ENCODE measurements at places on chromosomes 1 and 21.

DNA sequence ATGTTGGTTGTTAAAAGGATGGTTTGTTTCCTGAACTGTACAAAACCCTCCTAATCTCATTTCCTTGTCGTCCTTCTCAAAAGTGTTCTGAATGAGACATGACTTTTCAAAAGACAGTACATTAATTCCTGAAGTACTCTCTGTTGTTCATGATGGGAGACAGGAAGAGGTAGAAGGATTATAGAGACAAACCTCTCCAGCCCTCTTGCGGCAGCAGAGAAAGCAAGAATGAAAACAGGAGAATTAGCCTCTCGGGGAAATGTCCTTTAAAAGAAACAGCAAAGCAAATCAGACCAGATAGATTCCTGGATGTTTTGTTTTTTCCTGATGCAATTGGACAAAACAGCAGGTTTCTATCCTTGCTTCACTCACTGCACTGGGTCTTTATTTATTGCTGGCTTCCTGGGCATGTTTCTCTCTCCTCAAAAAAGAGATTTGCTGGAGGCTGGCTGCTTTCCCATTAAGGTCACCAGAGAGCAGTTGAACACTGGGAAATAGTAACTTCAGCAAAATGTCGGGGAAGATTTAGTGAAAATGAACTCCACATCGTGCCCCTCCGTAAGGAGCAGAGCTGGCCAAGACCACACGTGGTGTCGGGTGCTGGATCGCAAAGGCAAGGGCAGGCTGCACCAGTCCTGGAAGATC lies 145.8 kb upstream of the SYT6 start:
- no peak for DNase-seq

DNA sequence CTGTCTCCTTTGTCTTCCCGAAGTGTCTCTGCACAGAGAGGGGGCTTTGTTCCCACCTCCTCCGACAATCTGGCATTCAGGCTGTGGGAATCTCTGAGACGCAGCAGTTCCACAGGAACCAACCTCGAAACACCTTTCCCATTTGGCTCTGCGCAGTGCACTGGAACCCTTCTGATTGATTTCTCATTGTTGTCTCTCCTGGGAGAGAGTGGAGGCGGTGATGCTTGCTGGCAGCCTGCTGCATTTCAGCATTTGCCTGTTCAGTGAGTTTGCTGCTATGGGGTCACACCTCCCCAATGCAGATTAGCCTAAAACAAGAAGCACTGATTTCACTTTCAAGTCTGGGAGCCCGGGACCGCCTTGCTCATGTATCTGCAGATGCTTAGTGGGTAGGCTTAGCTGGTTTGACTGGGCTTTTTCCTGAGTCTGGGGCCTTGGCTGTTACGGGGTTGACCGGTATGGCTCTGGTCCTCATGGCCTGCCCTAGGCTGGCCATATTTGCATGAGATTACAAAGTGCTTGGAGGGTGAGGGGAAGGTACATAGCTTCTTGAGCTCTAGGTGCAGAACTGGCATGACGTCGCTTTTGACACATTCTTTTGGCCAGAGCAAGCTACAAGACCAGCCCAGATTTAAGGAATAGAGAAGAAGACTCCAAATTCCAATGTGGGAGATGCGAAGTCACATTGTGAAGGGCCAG lies 695.3 kb downstream of the PTPRU start:
- no peak for DNase-seq

- no peak for DNase-seq
Observed at GRCh38 chr1:223125766-223126165, 17.3 kb downstream of the TLR5 start.

DNA sequence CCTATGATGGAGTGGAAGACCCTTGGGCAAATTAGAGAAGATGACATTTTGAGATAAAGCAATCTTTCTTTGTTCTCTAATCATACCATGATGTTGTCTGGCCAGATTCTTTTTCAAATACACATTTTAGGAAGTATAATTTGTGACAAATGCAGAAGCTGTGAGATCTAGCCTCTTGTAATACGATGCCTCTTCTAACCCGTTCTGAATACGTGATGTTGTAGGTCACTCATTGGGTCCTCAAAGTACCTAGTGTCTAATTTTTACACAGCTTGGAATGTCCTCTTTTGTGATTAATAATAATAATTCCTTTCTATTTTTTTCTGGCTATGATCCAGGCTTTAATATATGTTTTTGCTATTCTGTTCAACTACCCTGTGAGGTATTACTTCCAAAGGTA lies 502.7 kb downstream of the NUF2 start:
- DNase-seq = no peak

GRCh38 chr1:192475970-192476369 lies 99.6 kb upstream of the RGS1 start:
- DNase-seq = no peak

- no peak for DNase-seq
Observed at GRCh38 chr1:61992257-61992656, 202.4 kb upstream of the L1TD1 start.

DNA sequence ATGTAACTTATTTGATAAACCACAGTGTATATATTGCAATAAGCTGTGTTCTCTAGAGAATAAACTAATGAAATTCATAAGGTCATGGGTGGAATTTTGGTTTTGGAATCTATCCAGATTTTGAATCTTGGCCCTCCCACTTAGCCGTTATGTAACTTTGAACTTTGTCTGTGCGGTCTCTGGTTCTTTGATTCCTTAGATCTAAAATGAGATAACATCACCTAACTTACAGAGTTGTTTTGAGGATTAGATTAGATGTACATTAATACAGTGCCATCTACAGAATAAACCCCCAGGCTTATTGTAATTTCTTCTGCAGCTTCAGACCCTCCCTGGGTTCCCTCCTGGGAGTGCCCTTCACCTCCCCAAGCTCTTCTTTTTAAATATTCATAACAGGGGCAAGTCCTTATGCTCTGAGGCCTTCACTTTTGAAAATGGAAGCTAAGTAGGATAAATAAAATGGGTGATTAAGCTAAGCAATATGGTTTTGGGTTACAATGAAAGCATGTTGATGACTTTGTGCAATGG lies 124.3 kb downstream of the ATG4C start:
- DNase-seq = no peak

- no peak for DNase-seq
Observed at GRCh38 chr1:32170991-32171390, 8.5 kb upstream of the TXLNA start.

DNA sequence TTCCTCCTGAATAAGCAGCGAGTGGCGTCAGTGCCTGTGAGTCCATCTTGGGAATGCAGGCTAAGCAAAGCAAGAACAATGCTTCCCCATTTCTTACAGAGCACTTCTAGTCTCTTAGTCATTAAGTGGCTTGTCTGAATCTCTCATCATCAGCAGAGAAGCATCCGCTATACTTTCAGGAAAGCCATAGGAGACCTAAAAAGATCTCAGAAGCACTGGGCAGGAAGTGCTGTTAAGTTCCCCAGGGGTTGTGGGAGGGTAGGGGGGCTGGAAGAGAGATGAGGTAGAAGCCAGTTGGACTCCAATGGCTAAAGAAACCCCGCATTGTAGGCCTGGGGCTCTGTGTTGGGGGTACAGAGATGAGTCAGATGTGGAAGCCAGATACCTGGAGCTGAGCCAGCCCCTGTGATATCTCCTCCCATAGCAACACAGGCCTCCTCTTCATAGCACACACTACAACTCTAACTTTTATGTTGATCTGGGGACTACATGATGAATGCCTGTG lies 44.9 kb downstream of the SYT6 start:
- DNase-seq = no peak

GRCh38 chr1:154094411-154094810 lies 60.5 kb downstream of the NUP210L start:
- DNase-seq = no peak

DNA sequence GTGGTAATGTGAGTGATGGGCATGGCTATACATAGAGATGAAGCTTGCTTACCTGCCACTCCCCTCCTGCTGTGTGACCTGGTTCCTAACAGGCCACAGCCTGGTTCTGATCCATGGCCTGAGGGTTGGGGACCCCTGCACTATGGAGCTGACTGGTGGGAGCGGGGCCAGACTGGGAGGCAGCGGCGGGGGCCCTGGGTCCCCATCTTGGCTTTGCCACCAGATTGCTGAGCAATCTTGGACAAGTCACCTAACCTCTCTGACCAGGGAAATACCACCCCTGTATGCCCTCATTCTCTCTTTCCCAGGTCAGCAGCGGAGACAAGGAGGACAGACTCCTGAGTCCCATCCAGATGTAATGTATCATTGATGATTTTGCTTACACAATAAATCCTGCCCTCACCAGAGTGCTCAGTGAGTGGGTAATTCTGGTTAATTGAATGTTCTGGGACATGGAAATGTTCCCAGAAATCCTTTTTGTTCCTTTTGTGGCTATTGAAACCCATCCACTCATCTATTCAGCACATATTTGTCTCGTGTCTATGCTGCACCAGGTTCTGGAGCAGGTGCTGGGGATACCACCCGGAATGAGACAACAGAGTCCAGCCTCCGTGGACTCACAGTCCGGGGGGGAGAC lies 4.1 kb upstream of the ARHGEF10L start:
- DNase-seq = no peak

- no peak for DNase-seq
Observed at GRCh38 chr1:228144993-228145343, 4.8 kb upstream of the GJC2 start.

GRCh38 chr1:20381045-20381641 lies 90.5 kb downstream of the VWA5B1 start:
- DNase-seq = no peak

- no peak for DNase-seq
Observed at GRCh38 chr1:107152395-107152794, 11.6 kb downstream of the NTNG1 start.

- DNase-seq = no peak
Observed at GRCh38 chr1:177741476-177741875, 228.4 kb downstream of the SEC16B start.

DNA sequence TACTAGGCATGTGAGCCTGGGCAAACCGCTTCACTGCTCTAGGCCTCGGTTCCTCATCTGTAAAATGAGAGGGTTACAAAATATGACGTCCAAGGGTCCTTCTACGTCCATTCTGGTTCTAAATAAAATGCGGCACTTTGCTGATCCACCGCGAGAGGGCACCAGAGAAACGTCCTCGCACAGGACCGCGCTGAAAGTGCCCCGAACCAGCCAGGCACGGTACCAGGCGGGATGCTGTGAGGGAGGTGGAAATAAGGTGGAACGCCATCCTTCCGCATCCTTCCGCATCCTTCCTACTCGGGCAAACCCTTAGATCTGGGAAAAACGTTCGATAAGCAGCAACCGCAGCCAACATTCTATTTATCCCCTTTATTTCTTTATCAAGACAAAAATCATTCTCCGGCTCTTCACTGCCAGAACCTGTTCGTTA lies 60.3 kb upstream of the KRTAP19-8 start:
- DNase-seq = peak; percentile 4

DNA sequence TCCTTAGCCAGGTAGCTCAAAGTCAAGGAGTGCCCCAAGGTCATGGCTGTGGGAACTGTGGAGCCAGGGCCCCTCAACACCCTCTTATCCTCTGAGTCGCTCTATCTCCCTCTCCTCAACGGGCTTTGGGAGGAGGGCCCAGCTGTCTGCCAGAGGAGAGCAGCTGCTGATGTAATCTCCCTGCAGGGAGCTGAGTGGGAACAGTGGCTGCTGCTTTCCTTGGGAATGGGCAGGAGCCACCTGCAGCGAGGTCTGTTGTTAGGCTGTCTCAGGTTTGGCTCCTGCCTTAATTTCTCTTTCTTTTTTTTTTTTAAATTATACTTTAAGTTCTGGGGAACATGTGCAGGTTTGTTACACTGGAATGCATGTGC lies 58.8 kb upstream of the MAP1LC3C start:
- DNase-seq = no peak

GRCh38 chr21:42309753-42310213 lies 5.4 kb downstream of the TFF3 start:
- peak; percentile 52 for DNase-seq

DNA sequence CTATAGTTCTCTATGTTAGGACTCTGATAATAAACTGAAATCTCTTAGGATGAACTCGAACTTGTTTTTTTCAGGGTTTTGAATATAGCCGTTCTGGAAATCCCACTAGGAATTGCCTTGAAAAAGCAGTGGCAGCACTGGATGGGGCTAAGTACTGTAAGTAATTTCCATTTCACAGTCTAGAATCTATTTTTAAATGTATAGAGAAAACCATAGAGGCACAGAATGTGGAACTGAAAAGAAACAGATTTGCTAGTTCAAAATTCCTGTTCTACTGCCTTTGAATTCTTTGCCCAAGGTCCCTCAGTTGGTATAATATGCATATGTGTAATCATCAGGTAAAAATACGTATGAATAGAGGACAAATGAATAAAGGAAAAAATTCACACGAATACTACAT lies 4.8 kb downstream of the CTH start:
- DNase-seq = no peak

DNA sequence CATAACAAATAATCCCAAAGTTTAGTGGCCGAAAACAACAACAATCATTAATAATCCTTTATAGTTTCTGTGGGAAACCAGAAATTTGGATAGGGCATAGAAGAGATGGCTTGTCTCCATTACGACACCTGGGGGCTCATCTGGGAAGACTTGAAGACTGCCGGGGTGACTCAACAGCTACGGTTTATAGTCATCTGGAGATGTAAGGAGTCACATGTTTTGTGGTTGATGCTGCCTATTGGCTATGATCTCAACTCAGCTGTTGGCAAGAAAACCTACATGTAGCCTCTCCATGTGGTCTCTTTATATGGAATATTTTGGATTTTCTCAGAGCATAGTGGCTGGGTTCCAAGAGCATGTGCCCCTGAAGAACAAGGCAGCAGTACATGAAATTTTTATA lies 29.3 kb upstream of the TSPAN2 start:
- no peak for DNase-seq

- DNase-seq = peak; percentile 86
Observed at GRCh38 chr1:86756062-86756406, 51.7 kb downstream of the SH3GLB1 start.

- no peak for DNase-seq
Observed at GRCh38 chr1:101241485-101242225, 4.8 kb downstream of the S1PR1 start.

DNA sequence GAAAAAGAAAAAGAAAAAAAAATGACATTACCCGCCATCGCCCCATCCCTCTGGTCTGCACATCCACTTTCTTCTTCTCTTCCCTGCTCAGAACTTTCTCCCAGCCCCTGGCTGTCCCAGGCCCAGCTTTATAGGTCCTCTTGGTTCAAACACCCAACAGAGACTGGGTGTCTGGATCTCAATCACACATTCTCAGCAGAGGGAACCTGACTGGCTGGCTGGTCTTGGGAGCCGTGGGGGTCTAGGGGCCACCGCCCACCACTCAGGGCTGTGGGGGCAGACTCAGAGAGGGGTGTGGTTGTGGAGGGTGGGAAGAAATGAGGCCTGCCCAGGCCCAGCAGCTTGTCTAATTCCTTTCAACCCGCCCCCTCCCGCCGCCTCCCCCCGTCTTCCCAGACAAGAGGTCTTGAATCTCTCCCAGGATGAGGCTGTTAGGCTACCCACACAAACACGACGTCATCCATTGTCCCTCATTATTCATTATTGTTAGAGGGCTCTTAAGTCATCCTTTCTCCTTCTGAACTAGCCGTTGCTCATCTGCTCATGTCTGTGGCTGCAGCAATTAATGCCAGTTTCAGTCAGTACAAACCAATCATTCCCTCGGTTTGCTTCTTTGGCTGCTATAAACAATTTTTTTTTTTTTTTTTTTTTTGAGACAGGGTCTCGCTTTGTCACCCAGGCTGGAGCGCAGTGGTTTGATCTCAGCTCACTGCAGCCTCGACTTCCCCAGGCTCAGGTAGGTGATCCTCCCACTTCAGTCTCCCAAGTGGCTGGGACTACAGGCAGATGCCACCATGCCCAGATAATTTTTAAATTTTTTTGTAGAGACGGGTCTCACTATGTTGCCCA lies 40.6 kb upstream of the CLIC4 start:
- DNase-seq = peak; percentile 16

GRCh38 chr1:244796719-244797406 lies 38.6 kb upstream of the COX20 start:
- peak; percentile 33 for DNase-seq

All from NCI-H748 treated with DMSO at 0.1 percent for 48 hours (cell line).